ENCODE measurements at places on chromosomes 16 and 17.

- H3K27me3 ChIP-seq, result peaks cover 33% of the 10 kb centered on the region
- H3K27ac ChIP-seq, result no peak within 1 kb of the TSS
- H3K36me3 ChIP-seq, result no peaks in the 10 kb centered on the region
- peak; percentile 74 for DNase-seq
- peak within 1 kb of the TSS; percentile 43 for H3K4me3 ChIP-seq
These were observed at the start of gene NPB for GRCh38 chr17:81902023-81902652. Gene NPB, plus strand, starts transcription at chr17:81902238. Its CDS starts 40 bp downstream, at chr17:81902278.

DNA sequence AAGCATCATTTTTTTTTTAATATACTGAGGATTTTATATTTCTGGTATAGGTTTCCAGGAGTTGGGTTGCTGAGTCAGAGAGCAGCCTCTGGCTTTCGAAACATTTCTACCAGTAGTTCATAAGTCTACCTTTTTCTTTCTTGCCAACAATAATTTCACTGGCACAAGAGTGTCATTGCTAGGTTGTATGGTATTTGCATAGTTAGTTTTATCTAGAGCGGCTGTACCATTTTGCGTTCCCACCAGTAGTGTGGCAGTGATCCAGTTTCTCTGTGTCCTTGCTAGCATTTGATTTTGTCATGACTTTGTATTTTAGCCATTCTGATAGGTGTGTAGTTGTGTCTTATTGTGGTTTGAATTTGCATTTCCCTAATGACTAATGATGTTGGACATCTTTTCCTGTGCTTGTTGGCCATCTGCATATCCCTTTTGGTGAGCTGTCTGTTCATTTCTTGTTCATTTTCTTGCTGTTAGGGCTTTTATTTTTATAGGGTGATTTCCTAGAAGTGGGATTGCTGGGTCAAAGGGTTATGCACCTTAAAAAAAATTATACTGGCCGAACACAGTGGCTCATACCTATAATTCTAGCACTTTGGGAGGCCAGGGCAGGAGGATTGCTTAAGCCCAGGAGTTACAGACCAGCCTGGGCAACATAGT, 39.9 kb downstream of the SNX29 start:
- no peaks in the 10 kb centered on the region for H3K4me1 ChIP-seq
- no peaks in the 10 kb centered on the region for H3K27me3 ChIP-seq
- H3K4me3 ChIP-seq, result no peak overlapping the region
- no peak for DNase-seq
- H3K36me3 ChIP-seq, result no peaks in the 10 kb centered on the region

DNA sequence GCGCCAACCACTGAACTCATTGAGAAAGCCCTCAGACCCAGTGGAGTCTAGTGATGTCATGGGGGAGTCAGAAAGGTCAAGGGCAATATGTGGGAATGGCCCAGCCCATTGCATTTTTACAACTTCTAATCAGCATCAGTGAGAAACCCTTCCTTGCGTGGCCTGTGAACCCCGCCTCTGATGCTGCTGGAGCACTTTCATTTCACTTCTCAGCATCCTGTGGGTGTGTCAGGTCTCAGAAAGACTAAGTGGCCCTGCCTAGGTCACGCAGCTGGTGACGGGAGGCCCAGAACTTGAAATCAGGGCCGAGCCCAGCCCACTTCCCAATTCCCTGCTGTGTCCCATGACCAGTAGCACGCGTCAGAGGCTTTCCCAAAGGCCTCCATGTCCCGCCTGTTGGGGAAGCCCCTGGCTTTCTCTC, 6.1 kb downstream of the DNAI2 start:
- peaks cover 17% of the 10 kb centered on the region for H3K4me1 ChIP-seq
- no peak overlapping the region for H3K27ac ChIP-seq
- H3K27me3 ChIP-seq, result peaks cover 8% of the 10 kb centered on the region
- H3K4me3 ChIP-seq, result no peak overlapping the region
- no peak for DNase-seq

DNA sequence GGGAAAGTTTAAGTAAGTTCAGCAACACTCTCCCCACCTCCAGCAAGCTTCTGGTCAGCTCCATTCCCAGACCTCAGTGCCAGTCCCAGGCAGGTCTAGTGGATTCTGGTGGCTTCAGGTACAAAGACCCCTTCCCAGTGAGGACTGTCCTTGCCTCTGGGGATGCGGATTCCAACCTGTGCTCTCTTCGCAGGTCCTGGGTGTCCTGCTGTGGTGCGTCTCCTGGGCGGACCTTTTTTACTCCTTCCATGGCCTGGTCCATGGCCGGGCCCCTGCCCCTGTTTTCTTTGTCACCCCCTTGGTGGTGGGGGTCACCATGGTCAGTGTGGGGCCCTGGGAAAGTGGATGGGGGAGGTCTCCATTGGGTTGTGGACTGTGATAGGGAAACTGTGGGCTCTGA, 21.8 kb downstream of the ABCC3 start:
- H3K4me3 ChIP-seq, result no peak overlapping the region
- H3K4me1 ChIP-seq, result peaks cover under 1% of the 10 kb centered on the region
- H3K36me3 ChIP-seq, result no peaks in the 10 kb centered on the region
- no peak overlapping the region for H3K27ac ChIP-seq
- H3K27me3 ChIP-seq, result no peaks in the 10 kb centered on the region

Data from neural progenitor cell (in vitro differentiated cells).